GM23248 (cell line): ENCODE measurements at places on chromosomes 3 and 15. TPM values are rescaled to one million over a fixed set of nuclear protein-coding genes. Genes with fewer than 3 reads are reported as not detected.

Gene STRC
- under 0.01 TPM in 1 of 2 replicates, not detected in the other for total RNA-seq

DNA sequence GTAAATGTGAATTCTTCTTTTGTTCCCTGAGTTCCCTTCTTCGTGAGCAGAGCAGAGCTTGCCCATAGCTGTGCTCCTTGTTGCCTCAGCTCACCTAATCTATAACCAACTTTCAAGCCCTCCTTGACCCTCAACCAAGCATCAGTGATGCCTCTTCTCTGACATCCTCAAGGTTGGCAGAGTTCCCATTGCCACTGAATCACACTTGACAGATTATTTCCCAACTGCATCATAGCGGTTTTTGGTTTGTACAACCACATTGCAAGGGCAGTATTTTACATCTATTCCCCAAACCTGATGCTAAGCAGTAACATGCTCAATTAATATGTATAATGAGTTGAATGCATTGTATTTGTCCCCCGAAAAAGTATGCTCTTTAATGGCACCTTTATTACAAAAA lies 133.0 kb upstream of the SNTN start:
- peak; percentile 48 for DNase-seq

Gene RFTN1
- 62.3 and 77.7 TPM in 2 replicates for total RNA-seq

GRCh38 chr3:21256932-21257331 lies 494.1 kb downstream of the ZNF385D start:
- no peak for DNase-seq

- peak; percentile 72 for DNase-seq
Observed at GRCh38 chr3:172244011-172244410, 204.2 kb downstream of the GHSR start.

Gene ZNF662
- total RNA-seq: 1.4 and 1.5 TPM in 2 replicates

- peak; percentile 44 for DNase-seq
Observed at GRCh38 chr3:155292133-155292532, 1.4 kb downstream of the STRIT1 start.

Gene SYNPR
- total RNA-seq: not detected in 2 replicates

Gene SI
- not detected in 2 replicates for total RNA-seq

Gene TM4SF18
- not detected in 2 replicates for total RNA-seq

DNA sequence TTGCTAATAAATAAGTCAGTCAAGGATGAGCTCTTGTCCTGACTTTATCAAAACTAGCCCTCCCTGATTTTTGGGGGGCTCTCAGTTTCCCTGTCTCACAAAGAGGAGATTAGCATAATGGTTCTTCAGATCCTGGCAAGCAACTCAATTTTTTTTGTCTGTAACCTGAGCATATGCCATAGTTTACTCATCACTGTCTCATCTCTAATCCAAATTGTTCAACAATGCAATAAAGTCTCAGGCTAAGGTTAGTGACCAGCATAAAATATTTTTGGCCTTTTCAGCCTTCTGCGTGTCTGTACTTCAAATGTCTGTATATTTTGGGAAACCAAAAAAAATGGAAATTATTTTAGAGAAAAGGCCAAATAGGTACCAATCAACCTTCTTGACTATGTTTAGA lies 465.6 kb upstream of the TPRG1 start:
- DNase-seq: peak; percentile 44

GRCh38 chr3:7086417-7086816 lies 225.5 kb downstream of the GRM7 start:
- DNase-seq: no peak

- DNase-seq: peak; percentile 89
Observed at GRCh38 chr3:194364652-194365434, 4.7 kb downstream of the LRRC15 start.

GRCh38 chr15:31405200-31405920 lies 78.7 kb downstream of the KLF13 start:
- no peak for DNase-seq

DNA sequence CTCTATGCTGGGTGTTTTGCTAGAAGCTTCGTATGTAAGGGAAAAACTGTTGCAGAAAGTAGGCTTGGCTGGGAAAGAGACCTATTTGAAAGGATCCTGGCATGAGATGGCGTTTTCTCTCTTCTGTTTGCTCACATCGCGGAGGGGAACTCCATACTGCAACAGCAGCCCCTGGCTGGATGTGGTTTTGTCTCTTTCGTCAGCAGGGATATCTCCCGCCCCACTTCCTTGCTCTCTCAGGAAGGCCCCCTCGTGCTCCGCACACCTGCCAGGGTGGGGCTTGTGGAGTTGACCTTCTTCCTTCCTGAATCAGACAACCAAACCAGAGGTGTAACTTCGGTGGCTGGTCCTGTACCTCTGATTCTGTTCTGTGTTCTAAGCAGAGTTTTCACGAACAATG lies 26.4 kb upstream of the MYZAP start:
- no peak for DNase-seq

DNA sequence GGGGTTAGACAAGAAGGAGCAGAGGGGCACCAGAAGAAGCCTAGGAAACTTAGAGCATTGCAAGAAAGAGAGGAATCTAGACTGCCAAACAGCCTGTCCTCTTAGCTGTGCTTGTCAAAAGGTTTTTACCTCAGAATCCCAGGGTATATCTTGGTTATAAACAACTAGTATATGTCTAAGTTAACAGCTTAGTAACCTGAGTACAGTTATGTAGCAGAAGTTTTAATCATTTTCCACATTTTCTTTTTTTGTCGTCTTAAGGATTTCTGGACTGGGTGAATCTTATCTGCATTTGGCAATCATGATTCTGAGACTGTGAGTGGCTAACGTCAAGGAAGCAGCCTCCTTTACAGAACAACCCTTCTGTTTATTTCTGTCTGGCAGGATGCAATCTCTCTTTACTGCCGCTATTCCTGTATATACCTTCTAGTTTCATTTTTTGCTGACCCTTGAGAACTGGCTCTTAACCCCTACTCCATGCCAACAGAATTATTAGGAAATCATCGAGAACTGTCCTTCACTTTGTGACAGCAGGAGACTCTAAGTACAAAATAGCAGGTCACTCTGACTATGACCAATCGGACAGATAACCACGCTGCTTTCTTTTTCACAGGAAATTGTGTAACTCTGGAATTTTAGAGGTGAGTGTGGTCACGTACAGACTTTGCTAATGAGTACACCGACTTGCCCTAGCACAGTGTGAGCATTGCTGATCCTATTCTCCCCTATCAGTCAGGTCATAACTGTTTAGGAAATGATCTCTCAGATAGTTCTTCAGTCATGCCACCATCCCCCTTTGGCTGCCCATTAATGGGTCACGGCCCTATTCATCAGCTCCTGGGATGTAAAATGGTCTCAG lies 3.3 kb upstream of the CP start:
- DNase-seq: peak; percentile 82

DNA sequence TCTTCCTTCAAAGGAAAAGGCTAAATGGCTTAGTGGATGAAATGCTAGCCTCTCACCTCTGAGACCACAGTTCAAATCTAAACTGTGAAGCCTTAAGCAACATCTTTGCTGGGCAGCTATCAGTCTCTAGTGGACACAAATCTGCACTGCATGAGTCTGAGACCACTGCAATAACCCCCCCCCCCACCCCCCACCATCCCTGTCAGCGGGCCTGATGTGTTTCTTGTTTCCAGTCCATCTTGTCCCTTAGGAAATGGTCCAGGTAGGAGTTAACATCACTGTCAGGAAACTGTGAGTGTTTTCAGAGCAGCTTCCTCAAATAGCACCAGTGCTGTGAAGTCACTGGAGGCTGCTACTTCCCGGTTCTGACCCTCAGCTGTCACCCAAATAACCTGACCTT lies 140.6 kb upstream of the TMCO5A start:
- DNase-seq: no peak

DNA sequence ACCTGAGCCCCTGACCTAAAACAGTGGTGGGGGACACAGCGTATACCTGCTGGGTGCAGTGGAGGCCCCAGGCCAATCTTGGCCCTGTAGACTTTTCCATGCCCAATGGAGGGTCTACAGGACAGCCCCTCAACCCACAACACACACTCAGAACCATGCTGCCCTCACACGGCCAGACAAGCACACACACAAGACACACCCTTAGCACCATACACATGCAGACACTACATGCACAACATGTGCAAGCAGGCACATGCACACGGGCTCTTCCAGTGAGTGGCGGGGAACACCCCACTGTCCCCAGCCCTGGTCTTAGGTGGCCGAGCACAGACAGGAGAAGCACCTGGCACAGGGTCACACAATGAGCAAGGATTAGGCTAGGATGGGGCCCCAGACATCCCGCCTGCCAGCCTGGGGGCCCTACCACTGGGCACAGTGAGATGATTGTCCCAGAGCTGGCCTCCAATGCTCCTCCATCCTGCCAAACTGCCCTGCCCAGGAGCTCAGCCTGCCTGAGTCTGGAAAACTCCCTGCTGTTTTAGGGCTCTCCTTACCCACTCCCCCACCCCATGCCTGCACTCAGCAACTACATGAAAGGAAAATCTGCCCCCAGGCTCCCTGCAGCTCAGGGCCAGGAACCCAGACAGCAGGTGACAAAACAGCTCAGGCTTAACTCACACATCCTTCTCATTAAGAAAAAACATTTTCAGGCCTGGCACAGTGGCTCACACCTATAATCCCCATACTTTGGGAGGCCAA lies 15.8 kb downstream of the IQSEC1 start:
- DNase-seq: no peak

DNA sequence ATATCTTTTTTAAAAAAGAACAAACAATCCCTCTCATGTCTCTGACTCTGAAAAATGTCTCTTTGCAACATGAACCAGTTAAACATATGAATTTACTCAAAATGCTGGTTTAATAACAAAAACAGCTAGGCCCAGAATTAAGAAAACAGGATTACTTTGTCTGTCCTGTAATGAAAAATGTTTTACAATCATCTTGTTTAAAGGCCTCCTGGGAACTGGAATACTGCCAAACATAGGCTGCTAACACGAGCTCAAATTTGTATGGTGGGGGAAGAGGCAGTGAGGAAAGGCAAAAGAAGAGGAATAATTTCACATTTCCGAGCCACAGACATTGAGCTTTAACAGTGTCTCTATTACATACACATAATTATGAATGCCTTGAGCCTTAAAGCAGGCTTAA lies 61.7 kb upstream of the PPIB start:
- peak; percentile 56 for DNase-seq

DNA sequence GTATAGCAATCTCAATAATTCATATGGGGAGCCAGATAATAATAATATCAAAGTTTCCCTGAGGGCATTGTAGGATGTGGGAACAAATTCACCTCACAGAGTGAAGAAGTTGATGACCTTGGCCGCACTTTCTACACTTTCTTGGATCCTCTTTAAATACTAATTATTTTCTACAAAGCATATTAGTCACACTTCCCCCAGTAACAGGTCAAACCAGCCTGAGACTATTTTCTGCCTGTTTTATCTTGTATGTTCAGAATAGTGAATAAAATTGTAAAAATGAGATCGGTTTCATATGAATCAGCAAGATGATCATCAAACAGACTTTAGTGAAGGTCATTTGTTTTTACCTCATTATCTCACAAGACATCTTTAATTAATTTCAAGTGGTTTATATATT lies 2.3 kb upstream of the OR5K3 start:
- no peak for DNase-seq

DNA sequence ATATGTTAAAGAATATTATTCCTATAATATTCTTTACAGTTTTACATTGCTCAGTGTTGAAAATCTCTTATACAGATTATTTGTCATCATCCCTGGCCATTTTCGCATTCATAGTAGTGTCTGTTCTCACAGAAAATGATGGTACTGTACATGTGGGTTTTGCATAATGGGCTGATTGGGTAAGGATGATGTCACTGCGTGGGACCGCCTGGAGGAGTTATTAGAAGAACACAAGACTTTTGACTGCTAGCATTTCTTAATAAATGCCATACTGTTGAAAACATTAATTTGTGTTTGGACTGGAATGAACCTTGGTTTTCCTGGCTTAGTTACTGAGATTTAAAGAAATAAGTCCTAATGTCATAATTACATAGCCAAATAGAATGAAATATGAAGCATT lies 20.3 kb downstream of the LRCH3 start:
- peak; percentile 97 for DNase-seq

- DNase-seq: no peak
Observed at GRCh38 chr3:184143327-184143726, 8.2 kb downstream of the EIF2B5 start.

Gene NPRL2
- 17.9 and 20.2 TPM in 2 replicates for total RNA-seq

GRCh38 chr3:47571391-47572175 lies 7.1 kb downstream of the CSPG5 start:
- peak; percentile 18 for DNase-seq

- no peak for DNase-seq
Observed at GRCh38 chr3:43858294-43858701, 167.6 kb downstream of the ABHD5 start.

GRCh38 chr3:15015456-15015855 lies 49.7 kb downstream of the MRPS25 start:
- peak; percentile 7 for DNase-seq

DNA sequence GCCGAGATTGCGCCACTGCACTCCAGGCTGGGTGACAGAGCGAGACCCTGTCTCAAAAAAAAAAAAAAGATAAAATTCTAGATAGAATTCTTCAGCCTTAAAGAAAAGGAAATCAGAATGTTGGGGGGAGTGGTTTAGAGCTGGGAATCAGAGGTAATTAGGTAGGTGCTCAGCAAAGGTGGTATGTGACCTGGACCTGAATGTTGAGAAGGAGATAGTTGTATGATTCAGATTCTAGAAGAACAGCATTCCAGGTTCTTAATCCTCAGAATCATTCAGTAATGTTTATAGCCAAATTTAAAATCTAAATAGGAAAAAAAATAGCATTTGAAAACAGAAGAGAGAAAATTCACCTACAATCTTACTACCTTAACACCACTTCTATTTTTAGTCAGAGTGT lies 71.3 kb upstream of the UBE2E1 start:
- DNase-seq: no peak

DNA sequence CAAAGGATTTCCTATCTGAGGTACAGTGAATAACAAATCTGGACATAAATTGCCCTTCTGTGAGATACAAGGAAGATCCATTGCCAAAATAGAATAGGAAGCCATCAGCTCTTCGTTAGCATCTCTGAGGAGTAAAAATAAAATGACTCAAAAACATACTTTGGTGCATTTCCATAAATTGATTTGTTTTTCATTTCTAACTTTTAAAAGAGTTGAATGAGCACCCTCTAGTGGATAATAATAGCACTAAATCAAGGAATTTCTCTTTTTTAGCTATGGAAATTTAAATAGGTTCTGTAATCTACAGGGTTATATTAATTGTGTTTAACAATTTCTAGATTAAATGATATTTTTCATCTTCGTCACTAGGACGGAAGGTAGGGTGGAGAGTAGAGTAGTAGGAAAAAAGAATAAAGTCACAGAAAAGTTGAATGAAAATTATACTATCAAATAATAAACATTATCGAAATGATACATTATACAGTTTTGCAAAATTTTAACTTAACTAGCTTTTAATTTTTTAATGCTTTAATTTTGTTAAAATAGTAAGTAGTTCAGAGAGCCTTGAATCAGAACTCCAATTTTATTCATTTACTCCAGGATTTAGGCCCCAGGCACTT lies 6.4 kb downstream of the NSUN3 start:
- peak; percentile 67 for DNase-seq

GRCh38 chr3:162007722-162008121 lies 511.1 kb downstream of the OTOL1 start:
- peak; percentile 36 for DNase-seq

GRCh38 chr15:52093539-52094510 lies 18.8 kb downstream of the BCL2L10 start:
- peak; percentile 97 for DNase-seq

Gene UPK1B
- 0.13 TPM in 1 of 2 replicates, not detected in the other for total RNA-seq

Gene CHL1
- total RNA-seq: not detected in 2 replicates
